ENCODE measurements at places on chromosomes 5 and 9.

GRCh38 chr9:72886386-72886785, 66.5 kb downstream of the ALDH1A1 start:
- no peak for DNase-seq

DNA sequence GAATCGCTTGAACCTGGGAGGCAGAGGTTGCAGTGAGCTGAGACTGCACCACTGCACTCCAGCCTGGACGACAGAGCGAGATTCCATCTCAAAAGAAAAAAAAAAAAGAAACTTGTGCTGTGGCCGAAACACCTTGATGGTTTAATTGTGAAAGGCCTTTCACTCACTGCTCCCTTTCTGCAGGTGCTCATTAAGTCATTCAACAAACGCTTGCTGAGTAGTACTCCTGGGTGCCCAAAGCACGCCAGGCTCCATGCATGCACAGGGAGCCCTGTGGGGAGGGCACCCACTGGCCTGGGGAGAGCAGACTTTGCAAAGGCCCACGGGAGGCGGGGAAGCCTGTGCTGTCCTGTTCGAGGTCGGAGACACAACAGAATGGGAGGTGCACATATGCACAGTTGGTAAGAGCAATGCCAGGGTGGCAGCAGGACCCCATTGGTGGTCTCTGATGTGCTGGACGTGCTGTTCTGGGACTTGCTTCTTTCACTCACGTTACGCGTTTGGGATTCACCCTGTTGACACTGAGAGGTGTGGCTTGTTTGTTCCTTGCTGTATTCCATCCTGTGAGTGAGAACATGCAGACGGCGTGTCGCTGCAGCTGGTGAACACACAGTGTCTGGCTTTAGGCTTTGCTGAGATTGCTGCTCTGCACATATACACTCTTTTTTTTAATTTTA, 3.0 kb upstream of the ENTPD2 start:
- DNase-seq = no peak

DNA sequence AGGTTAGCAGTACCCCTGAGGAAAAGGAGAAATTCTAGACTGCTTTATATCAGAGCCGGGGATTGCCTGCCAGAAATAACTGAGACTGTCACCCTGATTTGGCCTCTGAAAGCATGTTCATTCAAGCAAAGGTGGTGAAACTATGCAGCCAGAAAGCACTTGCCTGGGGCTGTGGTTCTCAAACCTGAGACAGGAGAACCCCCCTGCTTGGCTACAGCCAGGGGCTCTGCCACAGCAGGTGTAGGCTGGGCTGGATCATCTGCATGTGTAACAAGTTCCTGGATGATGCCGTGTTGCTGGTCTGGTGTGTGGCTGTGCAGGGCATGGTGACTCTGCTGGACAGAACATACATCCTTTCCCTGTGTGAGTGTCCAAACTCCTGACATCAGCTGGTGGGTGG, 157.8 kb downstream of the NXNL2 start:
- peak; percentile 58 for DNase-seq

DNA sequence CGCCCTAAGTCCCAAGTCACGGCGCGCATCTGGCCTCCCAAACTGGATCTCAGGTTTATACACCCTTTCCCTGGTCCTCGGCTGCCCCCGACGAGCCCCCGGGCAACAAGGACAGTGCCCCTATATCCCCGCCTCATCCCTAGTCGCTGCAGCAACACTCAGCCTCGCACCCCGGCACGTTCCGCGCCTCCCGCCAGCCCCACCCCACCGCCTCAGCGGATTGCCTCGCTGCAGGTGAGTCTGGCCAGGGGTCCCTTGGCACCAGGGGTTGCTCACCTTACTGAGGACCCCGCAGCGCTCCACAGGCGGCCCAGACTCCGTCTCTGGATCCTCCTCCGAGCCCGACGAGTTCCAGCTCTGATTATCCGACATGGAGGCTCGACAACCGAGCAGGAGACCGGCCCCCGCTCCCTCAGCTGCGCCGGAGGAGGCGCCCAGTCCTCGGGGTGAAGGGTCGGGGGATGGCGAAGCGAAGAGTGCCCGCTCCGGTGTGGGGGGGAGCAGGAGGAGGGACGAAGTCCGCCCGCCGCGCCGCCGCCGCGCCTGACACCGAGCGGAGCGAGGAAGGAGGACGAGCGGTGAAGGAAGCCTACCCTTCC, 494 bp downstream of the CERT1 start:
- no peak for DNase-seq

- DNase-seq = peak; percentile 94
Measured at GRCh38 chr5:157511651-157512644, 51.9 kb downstream of the NIPAL4 start.

DNA sequence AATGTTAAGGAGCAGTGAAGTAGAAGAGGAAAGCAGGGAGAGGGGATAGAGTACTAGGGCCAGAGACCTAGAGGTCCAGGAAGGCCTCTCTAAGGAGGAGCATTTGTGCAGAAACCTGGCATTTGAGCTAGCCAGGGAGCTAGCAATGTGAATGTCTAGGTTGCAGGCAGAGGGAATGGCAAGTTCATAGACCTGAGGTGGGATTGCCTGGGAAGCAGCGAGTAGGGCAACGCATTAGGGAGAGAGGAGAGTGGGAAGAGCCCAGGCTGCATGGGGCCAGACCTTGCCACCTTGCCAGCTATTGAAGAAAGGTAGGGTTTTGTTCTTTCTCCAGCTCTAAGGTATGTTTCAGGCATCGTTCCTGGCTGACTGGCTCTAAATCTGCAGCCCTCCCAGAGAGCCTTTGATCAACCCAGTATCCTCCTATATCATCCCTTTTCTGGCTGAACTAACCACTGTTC, 54.0 kb downstream of the SLC22A5 start:
- no peak for DNase-seq

GRCh38 chr9:121713400-121714070, 62.1 kb downstream of the DAB2IP start:
- DNase-seq = no peak

DNA sequence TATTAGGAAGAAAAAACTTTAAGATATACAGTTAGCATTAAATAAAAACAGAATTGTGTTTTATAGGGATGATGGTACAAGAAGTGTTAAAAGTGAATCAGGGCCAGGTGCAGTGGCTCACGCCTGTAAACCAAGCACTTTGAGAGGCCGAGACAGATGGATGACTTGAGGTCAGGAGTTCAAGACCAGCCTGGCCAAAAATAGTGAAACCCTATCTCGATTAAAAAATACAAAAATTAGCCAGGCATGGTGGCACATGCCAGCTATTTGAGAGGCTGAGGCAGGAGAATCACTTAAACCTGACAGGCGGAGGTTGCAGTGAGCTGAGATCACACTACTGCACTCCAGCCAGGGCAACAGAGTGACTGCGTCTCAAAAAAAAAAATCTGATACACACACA, 282.9 kb upstream of the ATP10B start:
- no peak for DNase-seq

GRCh38 chr9:14326264-14326826, 12.4 kb upstream of the NFIB start:
- DNase-seq = peak; percentile 76

GRCh38 chr9:128595471-128595870, 43.1 kb downstream of the SPTAN1 start:
- DNase-seq = no peak

- DNase-seq = no peak
Measured at GRCh38 chr5:81486711-81487110, 92.8 kb upstream of the ACOT12 start.

GRCh38 chr9:75935591-75935990, 45.1 kb downstream of the PCSK5 start:
- peak; percentile 32 for DNase-seq

DNA sequence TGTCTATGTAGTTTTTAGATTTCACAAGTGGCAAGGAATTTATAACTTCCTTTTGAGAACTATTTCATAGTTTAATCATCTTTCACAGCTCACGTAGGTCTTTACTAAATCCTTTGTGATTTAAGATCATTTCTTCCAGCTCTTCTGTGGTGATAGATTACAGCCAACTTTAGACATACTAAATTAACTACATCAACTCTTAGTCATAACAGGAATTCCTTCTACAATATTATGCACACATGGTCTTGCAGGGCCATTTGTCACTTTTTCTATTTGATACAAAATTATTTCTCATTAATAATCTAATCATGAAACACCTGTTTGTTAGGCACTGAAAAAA, 208.4 kb downstream of the PDE4D start:
- DNase-seq = no peak
